Epithelial cell of alveolus of lung (primary cell): ENCODE measurements at places on chromosomes 2 and 18. TPM values are rescaled to one million over a fixed set of nuclear protein-coding genes. Genes with fewer than 3 reads are reported as not detected.

CD28 gene
- not detected in 2 replicates for total RNA-seq

MGAT4A gene
- total RNA-seq, result 0.39 and 0.56 TPM in 2 replicates

CHRNG gene
- 3.3 TPM in 1 of 2 replicates, not detected in the other for total RNA-seq

NAT8 gene
- total RNA-seq, result not detected in 2 replicates

AQP12A gene
- total RNA-seq, result not detected in 2 replicates

PROM2 gene
- 0.72 and 1.0 TPM in 2 replicates for total RNA-seq

G6PC2 gene
- total RNA-seq, result not detected in 2 replicates
